ENCODE measurements at places on chromosomes 5 and 9. TPM values are rescaled to one million over a fixed set of nuclear protein-coding genes. Genes with fewer than 3 reads are reported as not detected.
A peak's percentile ranks its signal among the peaks of the same experiment; 100 is the strongest.

RPL7A gene
- 3,312 TPM for polyA plus RNA-seq

LRSAM1 gene
- 22.8 TPM for polyA plus RNA-seq

SOX30 gene
- 0.96 TPM for polyA plus RNA-seq

GRCh38 chr5:145588113-145588512 lies 247.0 kb downstream of the PRELID2 start:
- DNase-seq: no peak

- no peak for DNase-seq
Observed at GRCh38 chr9:27248702-27249101, 48.2 kb downstream of the EQTN start.

DNA sequence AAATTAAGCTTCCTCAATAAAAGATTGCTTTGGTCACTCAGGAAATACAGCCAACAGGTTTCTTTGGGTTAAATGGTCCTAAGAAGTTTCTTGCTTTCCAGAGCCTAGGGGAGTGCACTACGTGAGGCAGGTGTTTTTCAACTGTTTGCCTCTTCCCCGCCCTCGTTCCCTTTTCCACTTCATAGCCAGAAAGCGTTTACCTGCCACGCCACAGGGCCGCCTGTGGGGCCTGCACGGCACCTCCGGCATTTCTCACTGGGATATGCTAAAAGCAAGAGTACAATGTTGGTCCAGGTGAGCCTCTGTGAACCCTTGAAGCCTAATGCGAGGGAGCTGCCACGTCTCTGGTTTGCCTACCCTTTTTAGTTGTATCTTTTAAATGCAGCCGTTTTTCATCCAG lies 167.6 kb upstream of the OTULINL start:
- no peak for DNase-seq

GRCh38 chr5:106818552-106818951 lies 852.2 kb downstream of the EFNA5 start:
- DNase-seq: no peak

GRCh38 chr9:98555651-98556465 lies 152.9 kb downstream of the GABBR2 start:
- no peak for DNase-seq

DNA sequence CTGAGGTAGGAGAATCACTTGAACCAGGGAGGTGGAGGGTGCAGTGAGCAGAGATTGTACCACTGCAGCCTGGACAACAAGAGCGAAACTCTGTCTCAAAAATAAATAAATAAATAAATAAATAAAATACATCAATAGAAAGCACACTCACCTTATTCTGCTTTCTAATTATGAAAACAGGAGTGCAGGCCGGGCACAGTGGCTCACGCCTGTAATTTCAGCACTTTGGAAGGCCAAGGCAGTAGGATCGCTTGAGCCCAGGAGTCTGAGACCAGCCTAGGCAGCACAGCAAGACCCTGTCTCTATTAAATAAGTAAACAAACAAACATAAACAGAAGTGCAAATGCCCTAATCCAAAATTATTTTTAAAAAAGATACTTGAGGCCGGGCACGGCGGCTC lies 2.3 kb downstream of the PWWP2A start:
- DNase-seq: no peak

- peak; percentile 20 for DNase-seq
Observed at GRCh38 chr9:114588210-114588609, 641 bp downstream of the ATP6V1G1 start.

DNA sequence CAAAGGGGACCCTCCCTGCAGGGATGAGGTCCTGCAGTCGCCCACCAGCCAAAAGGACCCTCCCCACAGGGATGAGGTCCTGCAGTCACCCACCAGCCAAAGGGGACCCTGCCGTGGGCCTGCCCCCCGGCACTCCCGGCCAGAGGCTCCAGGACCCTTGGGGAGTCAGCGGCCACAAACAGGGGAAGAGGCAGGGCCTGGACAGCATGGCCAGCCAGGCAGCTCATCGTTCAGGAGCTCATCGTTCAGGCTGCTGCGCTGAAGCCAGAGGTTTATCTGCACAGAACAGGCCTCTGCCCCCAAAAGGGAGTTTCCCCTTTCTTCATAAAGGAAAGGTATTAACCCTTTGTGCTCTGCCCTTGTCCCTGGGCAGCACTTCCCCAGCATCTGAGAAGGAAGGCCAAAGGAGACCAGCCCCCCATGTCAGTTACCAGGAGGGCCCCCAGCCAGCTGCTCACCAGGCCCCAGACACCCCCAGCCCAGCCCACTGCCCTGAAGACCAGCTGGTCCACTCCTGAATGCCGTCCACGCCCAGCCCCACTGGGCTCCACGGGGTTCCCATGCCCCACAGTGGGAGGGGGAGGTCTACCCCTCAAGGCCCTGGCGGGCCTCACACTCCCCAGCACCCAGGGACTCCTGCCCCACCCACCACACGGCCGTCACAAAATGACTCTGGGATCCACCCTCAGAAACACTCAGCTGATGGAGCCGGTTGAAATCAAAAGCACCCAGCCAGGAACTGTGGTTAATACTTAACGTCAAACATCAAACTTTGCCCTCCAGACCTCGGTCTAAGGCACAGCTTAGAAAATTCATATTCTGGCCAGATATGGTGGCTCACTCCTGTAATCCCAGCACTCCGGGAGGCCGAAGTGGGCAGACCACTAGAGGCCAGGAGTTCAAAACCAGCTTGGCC lies 6.3 kb downstream of the SLC12A7 start:
- DNase-seq: peak; percentile 98

GRCh38 chr9:76799473-76799872 lies 35.2 kb downstream of the PCA3 start:
- DNase-seq: peak; percentile 71
